ENCODE measurements at places on chromosomes 13 and 19. TPM values are rescaled to one million over a fixed set of nuclear protein-coding genes. Genes with fewer than 3 reads are reported as not detected.

NLRP4 gene
- not detected for total RNA-seq

CLEC4M gene
- total RNA-seq = not detected

PABPC3 gene
- not detected for total RNA-seq

DNA sequence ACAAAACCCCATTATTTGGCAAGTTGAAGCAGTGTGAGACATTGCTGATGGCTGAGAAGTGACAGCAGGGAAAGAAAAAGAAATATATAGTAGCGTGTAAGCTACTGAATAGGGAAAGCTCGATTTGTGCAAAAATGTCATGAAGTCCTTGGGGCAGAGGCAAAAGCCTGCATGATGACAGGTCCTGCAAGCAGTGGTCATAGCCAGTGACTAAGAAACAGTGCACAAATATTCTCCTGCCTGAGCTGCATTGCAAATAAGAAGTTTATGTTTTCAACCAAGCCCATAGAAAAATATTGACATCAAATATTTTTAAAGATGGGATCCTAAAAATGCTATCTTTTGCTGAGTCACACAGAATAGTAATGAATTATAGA lies 270.0 kb downstream of the SLITRK6 start:
- no peak for DNase-seq

DNA sequence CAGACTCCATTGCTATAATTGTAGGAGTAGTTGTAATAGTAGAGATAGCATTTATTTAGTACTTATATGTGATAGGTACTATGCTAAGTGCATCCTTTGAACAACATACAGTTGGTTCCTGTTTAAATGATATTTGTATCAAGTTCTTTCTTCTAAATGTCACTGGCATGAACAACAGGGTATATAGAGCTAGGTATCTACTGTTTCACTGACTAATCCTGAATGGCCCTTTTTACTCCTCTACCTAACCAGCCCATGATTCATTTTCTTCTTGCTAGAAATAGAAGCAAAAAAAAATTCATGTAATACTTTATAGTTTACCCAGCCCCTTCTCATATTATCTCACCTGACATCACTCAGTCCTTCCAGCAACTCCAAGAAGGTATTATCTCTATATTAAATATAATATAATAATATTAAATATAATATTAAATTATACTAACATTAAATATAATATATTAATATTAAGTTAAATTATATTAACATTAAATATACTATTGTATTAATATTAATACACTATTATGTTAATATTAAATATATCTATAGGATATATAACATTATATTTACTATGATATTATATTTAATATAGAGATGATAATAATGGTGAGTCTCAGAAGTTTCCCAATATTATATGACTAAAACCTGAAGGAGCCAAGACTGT lies 74.2 kb downstream of the FRY start:
- no peak for DNase-seq

DNA sequence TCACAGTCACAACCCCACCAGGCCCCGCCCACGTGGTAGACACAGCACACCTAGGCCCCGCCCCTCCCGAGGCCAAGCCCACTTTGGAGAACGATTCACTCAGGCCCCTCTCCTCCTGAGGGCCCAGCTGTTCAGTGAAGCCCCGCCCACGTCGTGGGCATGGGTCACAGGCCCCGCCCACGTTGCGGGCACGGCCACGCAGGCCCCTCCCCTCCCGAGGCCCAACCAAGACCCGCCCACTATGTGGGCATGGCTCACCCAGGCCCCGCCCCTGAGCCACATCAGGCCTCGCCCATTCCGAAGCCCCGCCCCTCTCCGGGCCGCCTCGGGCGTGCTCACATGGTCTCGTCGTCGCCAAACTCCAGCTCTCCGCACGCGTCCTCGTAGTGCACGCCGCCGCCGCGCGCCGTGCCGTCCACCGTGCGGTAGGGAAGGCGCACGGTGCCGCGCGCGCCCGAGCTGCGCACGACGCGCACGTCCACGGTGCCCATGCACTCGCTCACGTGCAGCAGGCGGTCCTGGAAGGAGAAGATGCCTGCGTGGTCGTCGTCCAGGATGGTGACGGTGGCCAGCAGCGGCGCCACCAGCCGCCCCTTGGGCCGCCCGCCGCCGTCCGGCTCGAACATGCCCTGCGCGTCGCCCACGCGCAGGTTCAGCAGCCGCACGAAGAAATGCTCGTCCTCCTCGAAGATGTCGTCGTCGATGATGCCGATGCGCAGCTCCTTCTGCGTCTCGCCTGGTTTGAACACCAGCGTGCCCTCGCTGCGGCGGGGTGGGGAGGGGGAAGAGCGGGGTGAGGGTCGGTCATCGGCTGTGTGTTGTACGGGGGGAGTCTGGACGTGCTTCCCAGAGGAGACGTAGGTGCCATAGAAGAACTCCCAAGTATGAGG lies 24.0 kb downstream of the SLC8A2 start:
- DNase-seq = no peak

- DNase-seq = no peak
Observed at GRCh38 chr13:40433577-40433976, 232.9 kb downstream of the FOXO1 start.

MAP2K2 gene
- total RNA-seq = 107 TPM
